Cortex of kidney (tissue), 1 donor: ENCODE measurements at places on chromosomes 11 and 22.

- DNase-seq: no peak
Measured at GRCh38 chr11:116420030-116420429, 352.8 kb downstream of the BUD13 start.

DNA sequence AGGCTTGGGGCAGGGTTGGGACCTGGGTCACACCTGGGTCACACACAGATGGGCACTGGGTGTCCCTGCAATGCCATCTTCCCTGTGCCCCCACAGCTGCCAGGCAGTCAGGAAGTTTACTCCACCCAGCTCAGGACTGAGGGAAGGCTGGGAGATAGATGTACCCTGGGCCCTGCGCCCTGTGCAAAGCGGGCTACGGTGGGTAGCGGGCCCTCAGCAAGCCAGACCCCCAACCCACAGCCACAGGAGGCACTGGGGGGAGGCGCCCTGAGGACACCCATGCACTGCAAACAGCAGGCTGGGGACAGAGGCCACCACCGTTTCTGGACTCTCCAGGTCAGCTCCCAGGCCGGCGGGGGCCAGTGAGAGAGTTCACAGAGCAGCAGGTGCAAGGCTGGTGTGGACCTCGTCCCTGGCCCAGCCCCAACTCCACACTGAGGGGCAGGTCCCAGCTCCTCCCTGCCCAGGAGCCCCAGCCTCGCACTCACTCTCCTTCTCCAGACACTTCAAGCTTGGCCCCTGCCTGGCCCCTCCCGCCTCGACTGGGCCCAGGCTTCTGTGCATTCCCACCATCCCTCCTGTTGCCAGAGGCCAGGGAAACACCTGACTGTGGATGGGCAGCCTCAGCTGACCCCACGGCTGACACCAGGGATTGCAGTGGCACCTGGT is 4.9 kb downstream of the DUSP8 start:
- no peak for DNase-seq

GRCh38 chr11:36383195-36383594 is 87.1 kb downstream of the PRR5L start:
- DNase-seq: no peak

DNA sequence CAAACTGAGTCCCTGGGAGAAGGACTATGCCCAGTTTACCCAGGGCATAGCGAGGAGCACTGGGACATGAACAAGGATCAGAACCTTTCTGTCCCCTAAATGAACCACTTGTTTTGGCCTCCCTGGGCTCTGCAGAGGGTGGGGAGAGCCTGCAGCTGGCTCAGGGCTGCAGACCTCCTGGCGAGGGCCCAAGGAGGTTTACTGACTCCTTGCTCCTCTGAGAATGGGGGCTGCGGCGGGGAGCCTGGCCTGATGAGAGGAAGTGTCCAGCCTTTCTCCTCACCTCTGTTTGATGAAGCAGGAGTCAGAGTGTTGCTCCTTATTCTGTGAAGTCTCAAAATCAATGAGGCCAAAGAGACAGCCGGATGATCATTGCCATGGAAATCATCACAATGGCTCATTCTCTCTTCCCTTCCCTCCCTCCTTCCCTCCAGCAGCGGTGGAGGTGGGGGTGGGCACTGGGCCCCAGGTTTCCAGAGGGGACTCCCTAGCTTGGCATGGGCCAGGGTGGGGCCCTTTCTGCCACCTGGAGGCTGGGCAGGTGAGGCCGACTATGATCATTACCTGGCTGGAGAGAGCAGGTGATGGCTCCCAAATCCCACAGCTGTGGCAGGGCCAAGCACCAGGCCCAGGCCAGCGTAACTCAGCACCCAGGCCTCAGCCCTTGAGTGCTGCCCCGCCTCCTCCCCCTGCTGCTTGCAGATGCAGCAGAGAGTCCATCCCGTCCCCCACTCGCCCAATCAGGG is 169.7 kb downstream of the CEP164 start:
- no peak for DNase-seq

GRCh38 chr11:12725863-12726682 is 51.9 kb downstream of the TEAD1 start:
- DNase-seq: no peak

DNA sequence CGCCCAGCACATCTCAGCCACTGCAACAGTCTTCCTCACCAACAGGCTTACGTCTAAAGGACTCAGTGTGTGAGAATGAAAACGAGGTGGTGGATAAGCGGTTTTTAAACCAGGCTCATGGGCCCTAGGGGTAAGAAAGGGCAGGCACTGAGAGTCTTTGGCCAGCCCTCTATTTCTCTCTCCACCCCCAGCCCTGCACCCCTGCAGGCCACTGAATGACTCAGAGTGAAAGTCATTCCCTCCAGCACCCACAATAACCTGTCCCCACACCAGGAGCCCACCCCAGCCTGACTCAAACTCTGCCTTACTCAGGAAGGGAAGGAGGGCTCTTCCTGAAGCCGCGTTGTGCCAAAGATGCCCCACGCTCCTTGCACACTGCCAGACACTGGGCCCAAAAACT is 72.0 kb downstream of the LARGE1 start:
- DNase-seq: no peak

- no peak for DNase-seq
Measured at GRCh38 chr22:44075670-44076069, 51.6 kb downstream of the PARVB start.
